Stimulated activated CD8-positive, alpha-beta memory T cell treated with anti-CD3 and anti-CD28 coated beads, Interleukin-7, amount 100 ng/mL, for 1 hour (primary cell): ENCODE measurements at places on chromosomes 1 and 21.

GRCh38 chr1:98164509-98164908 is 243.7 kb upstream of the DPYD start:
- DNase-seq = no peak

GRCh38 chr1:226094451-226094850 is 31.9 kb downstream of the H3-3A start:
- DNase-seq = no peak

DNA sequence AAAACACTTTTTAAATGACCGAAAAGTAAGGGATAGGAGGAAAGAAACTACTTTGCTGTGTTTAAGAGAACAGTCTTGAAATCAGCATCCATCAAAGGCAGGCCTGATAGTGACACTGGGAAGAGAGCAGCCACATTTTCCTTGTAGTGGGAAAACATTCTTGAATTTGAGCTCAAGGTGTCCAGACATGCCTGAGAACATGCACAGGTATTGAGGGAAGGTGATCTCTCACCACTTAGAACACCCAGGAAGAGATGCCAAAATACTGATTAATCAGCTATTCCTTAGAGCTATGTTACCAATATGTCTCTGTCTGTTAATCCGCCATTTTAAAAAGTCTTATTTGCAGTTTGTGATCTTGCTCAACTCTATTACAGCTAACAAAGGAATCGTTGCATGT is 25.9 kb downstream of the IL12RB2 start:
- no peak for DNase-seq

- DNase-seq = no peak
Observed at GRCh38 chr1:59504276-59504675, 207.4 kb downstream of the FGGY start.

DNA sequence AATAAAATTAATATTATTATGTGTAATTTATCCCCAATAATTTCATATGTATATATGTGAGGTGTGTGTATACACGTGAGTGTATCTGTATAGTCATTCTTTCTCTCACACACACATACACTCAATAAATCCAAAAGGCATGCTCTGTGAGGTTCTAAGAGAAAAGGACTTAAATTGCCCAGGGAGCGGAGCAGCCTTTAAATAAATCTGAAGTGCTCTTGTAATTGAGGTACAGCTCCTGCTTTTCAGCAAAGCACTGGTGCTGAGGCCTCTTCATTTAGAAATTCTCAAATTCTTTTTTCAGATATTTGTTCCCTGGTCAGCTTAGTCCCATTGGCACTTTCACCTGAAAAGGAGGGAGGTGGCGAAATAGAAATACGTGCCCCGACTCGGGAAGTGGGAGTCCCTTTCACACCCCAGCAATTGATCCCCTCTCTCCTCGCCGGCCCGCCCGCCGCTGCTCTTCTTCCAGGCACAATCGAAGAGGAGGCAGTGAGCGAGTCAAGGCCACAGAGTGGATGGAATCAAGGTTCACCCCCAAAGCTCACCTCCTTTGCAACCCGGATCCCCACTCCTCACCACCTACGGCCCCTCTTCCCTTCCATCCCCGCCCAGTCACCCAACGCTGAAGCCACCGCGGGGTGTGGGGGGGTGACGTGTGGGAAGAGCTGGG is 944 bp downstream of the PLPPR5 start:
- no peak for DNase-seq

- no peak for DNase-seq
Observed at GRCh38 chr1:152502496-152503180, 8.0 kb upstream of the LCE5A start.

DNA sequence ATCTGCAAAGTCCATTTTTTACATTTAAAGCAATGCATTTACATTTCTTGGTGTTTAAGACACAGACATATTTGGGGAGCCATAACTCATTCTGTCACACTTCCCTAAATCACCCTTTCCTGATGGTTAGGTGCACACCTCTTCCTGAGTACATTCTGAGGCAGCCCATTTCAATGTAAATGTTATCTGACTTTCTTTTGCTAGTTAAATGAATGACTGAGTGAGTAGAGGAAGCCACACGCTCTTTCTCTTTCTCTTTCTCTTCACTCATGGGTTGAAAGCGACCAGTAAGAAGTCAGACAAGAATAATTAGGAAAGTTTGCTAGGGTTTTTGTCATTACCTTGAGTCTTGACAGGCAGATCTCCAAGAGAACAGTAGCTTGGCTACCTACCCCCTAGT is 143.1 kb downstream of the S1PR1 start:
- DNase-seq = no peak

DNA sequence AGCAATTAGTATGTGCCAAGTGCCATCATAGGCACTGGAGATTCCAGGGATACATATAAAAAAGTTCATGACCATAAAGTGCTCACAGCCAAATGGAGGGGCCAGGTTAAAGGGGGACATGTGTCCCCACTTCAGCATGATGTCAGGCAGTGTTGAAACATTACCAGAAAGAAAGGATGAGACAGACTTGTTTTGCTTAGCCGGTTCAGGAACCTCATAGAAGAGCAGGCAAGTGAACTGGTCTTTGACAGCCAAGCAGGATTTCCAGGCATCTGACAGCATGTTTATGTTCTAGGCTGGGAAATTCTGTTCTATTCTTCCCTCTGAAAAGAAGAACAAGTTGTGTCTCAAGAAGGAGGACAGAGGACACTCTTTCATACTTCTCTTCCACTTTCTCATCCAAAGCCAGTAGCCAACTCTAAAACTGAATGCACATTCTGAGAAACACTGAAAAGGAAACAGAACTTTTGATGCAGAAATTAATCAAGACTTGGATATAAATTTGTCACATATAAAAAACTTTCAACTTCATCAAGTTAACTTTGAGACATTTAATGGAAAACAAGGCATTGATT is 39.7 kb downstream of the GLUL start:
- DNase-seq = no peak

DNA sequence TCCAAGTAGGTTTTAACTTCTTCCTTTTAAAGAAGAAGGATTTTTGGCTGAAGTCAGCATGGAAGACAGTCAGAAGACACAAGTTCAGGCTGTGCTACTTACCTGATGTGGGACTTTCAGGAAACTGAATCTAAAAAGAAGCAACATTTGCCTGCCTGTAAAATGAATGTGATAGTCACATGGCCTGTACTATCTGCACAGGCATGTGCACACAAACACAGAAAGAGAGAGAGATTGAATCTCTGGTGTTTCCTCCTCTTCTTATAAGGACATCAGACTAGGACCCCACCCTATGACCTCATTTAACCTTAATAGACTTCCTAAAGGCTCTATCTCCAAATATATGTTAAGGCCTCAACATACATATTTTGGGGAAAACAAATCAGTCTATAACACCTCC is 542.9 kb downstream of the PLPP3 start:
- no peak for DNase-seq

- no peak for DNase-seq
Observed at GRCh38 chr1:41221995-41222394, 20.1 kb downstream of the SCMH1 start.

- DNase-seq = no peak
Observed at GRCh38 chr1:192969091-192969490, 90.1 kb downstream of the UCHL5 start.

DNA sequence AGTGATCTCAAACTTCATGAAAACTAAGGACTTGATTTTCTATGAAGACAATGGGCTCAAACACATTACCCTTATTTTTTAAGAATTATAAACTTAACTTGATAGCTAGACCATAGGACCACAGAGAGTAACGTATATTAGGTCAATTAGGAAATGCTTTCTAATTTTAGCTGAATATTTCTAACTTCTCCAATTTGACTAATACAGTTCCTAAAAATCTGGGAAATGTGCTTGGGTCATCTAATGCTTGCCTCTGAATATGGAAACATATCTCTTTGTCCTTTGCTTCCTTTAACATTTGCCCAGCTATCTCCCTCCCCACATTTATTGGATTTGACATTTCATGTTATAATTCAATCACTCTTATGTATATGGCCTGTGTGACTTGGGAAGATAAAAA is 141.4 kb downstream of the LHX8 start:
- no peak for DNase-seq

DNA sequence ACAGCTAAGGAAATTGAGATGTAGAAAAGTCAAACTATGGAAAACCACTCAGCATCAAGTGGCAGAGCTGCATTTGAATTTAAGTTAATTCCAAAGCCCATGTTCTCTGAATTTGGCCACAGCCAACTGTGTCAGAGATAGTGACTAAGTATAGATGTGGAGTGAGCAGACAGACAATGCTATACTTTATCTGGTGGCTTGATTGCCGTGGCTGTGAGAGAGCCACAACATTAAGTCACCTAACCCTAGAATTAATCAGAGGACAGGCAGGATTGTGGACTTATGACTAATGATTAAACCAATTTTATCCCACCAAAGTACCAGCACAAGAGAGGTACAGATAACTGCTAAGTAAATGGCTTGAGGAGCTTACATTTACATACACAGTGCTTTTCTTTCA is 209.8 kb downstream of the TPR start:
- no peak for DNase-seq

DNA sequence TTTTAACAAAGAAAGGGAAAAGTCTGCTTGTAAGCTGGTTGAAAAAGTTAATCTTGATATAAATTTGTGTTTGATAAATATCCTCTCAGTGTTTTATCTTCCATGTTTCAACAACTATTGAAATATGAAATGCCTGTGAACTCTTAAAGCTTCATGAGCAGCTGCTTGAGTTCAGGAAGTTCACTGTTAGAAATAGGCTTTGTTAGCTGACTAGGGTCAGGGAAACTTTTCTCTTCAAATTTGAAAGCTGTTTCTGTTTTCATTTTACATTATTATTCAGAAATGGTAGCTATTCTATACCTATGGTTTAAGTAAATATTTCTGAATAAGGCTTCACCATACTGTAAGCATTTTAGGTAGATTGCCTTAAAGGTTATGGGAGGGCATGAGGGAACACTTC is 191.7 kb downstream of the HS2ST1 start:
- DNase-seq = no peak

DNA sequence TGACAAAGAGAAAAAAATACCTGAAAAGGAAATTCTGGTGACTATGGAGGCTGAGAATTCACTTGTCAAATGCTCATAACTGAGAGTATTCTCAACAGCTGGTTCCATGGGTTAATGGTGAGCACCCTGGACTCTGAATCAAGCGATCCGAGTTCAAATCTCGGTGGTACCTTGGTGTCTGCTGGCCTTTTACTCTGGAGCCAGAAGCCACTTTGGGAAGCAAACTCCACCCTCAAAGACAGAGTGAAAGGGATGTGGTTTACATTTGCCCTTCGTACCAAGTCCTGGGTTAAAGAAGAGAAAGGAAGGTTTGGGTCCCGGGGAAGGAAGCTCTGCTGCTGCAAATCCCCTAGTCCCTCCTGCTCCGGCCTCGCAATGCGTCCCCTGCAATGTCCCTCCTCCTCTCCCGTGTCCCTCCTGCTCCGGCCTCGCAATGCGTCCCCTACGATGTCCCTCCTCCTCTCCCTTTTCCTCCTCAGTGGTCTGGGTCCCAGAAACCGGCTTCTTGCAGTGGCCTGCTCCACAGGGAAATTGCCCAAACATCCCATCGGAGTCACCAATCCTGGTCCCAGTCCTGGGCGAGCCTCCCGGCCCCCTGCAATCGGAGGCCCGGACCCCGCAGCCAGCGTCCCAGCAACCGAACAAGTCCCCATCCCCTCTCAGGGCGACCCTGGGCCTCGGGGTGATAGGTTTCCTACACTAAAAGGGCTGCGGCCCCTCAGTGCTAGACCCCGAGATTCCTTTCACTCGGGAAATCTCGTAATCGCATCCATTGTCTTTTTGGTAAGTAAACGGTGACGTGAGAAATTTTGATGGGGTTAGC is 129.4 kb downstream of the PPIAL4G start:
- no peak for DNase-seq

- DNase-seq = no peak
Observed at GRCh38 chr1:14486401-14487201, 111.9 kb upstream of the KAZN start.
